ENCODE measurements at places on chromosomes 5 and 9.

DNA sequence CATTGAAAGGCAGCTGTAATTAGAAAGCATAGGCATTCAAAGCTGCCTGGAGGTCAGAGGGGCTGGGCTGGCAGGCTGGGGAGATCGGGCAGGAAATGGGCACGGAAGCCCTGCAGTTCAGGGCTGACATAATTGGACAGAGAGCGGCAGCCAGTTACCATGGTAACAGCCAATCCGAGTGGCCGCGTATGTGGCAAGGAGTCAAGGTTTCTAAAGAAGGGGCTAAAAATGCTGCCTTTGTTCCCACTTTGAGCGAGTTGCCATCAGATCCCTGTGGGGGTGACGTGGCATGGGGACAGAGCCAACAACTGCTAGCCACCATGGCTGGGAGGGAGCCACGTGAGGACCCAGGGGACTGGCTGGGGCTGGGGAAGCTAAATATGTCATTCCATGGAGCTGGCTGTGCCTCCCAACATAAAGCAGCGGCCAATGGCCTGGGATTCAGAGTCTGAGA, 44.7 kb upstream of the NDFIP1 start:
- no peak for DNase-seq

DNA sequence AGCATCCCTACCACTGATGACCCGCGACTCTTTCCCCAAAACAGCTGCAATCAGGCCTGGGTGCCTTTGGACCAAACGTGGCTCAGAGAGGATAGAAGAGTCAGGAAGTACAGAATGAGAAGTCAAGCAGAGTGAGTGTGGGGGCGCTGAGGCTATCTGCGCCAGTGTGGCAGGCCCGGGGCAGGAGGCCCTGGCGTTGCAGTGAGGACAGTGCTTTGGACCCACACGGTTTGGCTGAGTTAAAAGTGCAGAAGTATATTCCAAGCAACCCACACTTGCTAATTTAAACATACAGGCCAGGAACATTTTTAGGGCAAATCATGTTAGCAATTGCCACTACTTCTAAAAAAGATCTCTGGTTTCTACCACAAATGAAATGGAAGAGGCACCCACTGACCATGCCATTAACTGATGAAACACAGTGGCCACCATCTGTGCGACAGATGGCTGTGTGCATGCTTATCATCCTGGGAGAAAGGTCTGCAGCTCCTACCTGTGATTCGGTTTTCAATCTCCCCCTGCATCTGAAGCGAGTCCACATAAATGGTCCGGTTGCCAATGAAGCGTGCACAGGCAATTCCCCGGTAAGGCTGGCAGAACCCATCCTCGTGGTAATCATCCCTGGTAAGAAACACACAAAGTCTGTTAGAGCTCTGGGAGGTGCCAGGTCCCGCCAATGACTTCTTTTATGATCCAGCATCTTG, 213.0 kb downstream of the ROR2 start:
- no peak for DNase-seq

DNA sequence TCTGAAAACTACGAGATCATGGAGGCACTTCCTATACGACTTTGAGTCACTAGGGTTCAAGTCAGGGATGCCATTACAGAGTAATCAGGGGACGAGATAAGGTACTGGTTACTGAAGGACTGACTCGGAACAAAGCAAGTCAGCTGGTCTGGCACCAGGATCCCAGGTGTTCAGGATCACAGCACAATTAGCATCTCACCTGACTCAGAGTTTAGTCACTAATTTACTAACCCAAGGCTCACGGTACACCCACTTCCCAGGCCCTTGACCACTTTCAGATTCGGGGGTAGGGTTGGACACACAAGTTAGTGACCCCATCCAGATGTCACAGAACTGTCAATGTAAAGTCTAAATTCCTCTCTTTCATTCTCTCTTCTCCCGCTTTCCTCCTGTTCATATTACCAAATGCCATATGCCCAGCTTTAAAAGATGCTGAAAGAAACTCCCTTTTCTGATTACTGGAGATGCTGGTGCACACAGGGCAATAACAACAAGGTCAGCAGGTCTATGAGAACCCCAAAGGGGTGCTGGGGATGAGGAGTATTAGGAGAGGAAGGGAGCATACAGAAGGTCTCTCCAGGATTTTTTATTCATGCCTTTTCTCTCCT, 657.8 kb downstream of the TLE1 start:
- DNase-seq, result no peak

DNA sequence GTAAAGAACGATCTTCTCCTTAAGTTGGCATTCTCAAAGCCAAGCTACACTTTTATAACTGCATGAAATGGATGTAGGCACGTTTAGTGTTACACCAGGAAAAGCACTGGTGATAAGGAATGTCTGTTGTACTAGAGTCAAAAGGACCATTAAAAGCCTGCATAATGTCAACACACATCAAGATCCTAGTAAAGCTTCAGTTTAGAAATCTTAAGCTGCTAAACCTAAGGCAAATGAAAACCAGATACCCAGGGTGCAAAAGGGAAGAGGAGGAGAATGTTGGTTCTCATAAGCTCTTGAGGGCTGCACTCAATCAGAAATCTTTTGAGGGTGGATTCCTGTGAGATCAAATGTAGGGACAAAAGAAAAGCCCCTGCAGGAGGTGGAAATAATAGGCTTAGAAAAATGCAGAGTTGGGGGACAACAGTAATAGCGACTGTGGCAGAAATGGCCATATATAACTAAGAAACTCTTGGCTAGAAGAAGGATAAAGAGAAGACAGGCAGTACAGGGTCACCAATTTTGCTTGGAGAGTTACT, 148.2 kb downstream of the FBXL17 start:
- no peak for DNase-seq

DNA sequence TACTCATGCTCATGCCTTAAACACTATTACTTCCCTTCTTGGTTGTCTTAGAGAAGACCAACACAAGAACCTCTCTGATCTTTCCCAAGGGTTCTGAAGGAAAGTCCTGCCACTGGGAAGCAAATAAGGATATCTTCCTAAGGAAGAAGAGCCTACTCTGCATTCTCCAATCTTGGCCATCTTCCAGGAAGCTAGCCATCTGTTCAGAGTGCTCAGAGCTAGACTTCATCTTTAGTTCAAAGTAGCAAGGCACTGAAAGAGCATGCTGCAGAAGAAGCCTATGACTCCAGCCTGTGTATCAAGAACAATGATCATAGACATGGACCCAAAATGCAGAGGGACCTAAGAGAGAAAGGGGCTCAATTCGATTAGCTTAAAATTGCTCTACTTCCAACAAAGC, 114.7 kb downstream of the KIAA0825 start:
- DNase-seq, result no peak
